Left colon (tissue), 2 donors: ENCODE measurements at places on chromosomes 16 and 17. TPM values are rescaled to one million over a fixed set of nuclear protein-coding genes. Genes with fewer than 3 reads are reported as not detected.

Gene DNAJC7
- 84.6 TPM for total RNA-seq

DNA sequence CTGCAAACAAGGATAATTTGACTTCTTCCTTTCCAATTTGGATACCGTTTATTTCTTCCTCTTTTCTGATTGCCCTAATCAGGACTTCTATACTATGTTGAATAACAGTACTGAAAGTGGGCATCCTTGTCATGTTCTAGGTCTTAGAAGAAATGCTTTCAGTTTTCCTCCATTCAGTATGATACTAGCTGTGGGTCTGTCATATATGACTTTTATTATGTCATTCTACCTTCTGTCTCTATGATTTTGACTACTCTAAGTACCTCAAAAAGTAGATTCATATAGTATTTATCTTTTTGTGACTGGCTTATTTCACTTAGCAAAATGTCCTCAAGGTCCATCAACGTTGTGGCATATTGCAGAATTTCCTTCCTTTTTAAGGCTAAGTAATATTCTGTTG, 111.5 kb upstream of the RBBP6 start:
- no peak for DNase-seq

DNA sequence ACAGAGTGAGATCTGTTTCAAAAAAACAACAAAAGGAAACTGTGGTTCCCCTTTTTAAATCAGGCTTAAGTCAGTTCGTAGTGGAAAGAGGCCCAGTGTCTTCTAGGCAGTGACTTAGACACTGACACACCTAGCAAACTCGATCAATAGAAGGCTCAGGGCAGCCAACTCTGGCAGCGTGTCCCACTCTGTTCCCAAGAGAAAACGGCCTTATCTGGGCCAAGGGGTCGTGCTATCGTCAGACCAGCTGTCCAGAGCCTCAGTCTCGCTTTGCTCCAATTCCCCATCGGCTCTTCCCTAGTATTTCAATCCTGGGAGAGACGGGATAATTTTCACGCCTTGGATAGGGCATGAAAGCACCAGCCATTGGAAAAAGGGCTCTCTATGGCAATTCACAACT, 72.9 kb downstream of the SLC5A11 start:
- DNase-seq = no peak

- DNase-seq = no peak
Measured at GRCh38 chr16:25606069-25606468, 85.7 kb upstream of the HS3ST4 start.

Gene MT1M
- total RNA-seq = 60.6 TPM

Gene TEX14
- not detected for total RNA-seq
